SK-N-SH (cell line): ENCODE measurements at places on chromosomes 6 and 20. TPM values are rescaled to one million over a fixed set of nuclear protein-coding genes. Genes with fewer than 3 reads are reported as not detected.

DNA sequence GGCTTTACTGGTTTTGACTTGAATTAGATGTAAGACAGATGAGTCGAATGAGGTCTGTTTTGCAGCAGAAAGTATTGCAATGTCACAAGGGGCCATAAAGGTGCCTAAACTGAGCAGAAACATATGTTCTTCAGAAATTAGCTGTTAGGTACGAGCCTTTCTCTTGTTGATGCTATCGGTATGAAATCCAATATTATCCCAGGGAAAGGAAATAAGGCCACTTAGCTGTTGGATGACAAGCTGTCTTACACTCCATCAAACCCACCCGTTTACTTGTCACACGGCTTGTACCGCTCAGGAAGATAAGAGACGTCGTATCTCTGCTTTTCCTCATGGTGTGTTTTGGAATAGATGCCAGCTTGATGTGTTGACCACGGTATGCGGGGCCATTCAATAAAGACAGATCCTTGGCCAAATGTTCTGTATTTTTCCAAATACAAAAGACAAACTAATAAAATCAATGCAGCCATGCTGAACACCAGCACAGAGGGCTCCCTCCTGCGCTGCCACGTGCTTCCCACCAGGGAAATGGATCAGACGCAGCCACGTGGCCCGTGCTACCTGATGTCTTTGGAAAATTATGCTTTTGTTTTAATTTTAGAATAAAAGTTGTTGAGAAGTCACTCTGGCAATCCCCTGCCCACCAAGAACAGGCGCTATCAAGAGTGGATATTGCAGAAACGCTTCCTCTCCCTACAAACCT, 255.9 kb upstream of the SULF2 start:
- no peak overlapping the region for H3K27ac ChIP-seq
- H3K36me3 ChIP-seq = no peaks in the 10 kb centered on the region
- peaks cover 14% of the 10 kb centered on the region; the same call in 1 of the 2 replicates for H3K4me1 ChIP-seq
- no peak overlapping the region for H3K4me3 ChIP-seq
- peak; percentile 70 for DNase-seq
- H3K27me3 ChIP-seq = no peaks in the 10 kb centered on the region

- H3K36me3 ChIP-seq = no peaks in the 10 kb centered on the region
- H3K27ac ChIP-seq = no peak overlapping the region
- H3K4me1 ChIP-seq = no peaks in the 10 kb centered on the region; the same call in 1 of the 2 replicates
- no peak overlapping the region for H3K4me3 ChIP-seq
Measured at GRCh38 chr6:53635322-53635721, 30.2 kb downstream of the KLHL31 start.

VSX1 gene
- polyA plus RNA-seq = not detected in 2 replicates

- no peak overlapping the region for H3K27ac ChIP-seq
- H3K4me1 ChIP-seq = no peaks in the 10 kb centered on the region
- no peaks in the 10 kb centered on the region; the same call in 1 of the 2 replicates for H3K27me3 ChIP-seq
- no peak for DNase-seq
- no peaks in the 10 kb centered on the region for H3K36me3 ChIP-seq
- no peak overlapping the region for H3K4me3 ChIP-seq
Measured at GRCh38 chr6:744666-745353, 51.9 kb upstream of the EXOC2 start.

DNA sequence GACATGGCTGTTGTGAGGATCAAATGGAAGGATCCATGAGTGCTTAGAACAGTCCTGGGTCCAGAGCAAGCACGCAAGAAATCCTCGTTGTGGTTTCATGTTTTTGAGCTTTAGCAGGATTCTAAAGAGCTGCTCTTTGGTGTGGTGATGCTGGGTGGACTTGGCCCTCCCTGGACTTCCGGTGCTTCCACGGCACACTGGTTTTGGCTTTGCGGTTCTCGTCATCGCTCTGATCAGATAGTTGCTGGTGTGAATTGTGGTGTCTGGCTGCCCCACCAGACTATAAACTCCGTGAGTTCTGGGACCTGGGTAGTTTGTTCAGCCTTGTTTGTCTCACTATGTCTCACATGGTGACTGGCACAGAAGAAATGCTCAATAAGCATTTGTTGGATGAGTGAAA, 3.3 kb downstream of the HNF4A start:
- H3K27ac ChIP-seq = no peak overlapping the region
- no peak for DNase-seq
- H3K27me3 ChIP-seq = peaks cover 5% of the 10 kb centered on the region; the same call in 1 of the 2 replicates

GRCh38 chr6:52503323-52503747, 73.5 kb downstream of the TRAM2 start:
- H3K27me3 ChIP-seq = no peaks in the 10 kb centered on the region
- peak overlapping the region; percentile 77 for H3K27ac ChIP-seq
- DNase-seq = peak; percentile 55
- no peak overlapping the region for H3K4me3 ChIP-seq
- peaks cover 18% of the 10 kb centered on the region; the same call in 1 of the 2 replicates for H3K4me1 ChIP-seq
- peaks cover 43% of the 10 kb centered on the region for H3K36me3 ChIP-seq

PNPLA1 gene
- polyA plus RNA-seq = not detected in 2 replicates

- peak within 1 kb of the TSS; percentile 94 for H3K4me3 ChIP-seq
- H3K4me1 ChIP-seq = peaks cover 7% of the 10 kb centered on the region; the same call in 1 of the 2 replicates
- no peaks in the 10 kb centered on the region for H3K36me3 ChIP-seq
- DNase-seq = peak; percentile 85
- no peaks in the 10 kb centered on the region for H3K27me3 ChIP-seq
- H3K27ac ChIP-seq = peak within 1 kb of the TSS; percentile 56
Measured at GRCh38 chr6:139028658-139029469, at the start of gene ABRACL. TSS of gene ABRACL (plus strand) at chr6:139028745. CDS start at chr6:139034161, 5,416 bp downstream.

LYRM2 gene
- 14.5 and 23.5 TPM in 2 replicates for polyA plus RNA-seq

RPL10A gene
- 2,393 and 3,548 TPM in 2 replicates for polyA plus RNA-seq

DNA sequence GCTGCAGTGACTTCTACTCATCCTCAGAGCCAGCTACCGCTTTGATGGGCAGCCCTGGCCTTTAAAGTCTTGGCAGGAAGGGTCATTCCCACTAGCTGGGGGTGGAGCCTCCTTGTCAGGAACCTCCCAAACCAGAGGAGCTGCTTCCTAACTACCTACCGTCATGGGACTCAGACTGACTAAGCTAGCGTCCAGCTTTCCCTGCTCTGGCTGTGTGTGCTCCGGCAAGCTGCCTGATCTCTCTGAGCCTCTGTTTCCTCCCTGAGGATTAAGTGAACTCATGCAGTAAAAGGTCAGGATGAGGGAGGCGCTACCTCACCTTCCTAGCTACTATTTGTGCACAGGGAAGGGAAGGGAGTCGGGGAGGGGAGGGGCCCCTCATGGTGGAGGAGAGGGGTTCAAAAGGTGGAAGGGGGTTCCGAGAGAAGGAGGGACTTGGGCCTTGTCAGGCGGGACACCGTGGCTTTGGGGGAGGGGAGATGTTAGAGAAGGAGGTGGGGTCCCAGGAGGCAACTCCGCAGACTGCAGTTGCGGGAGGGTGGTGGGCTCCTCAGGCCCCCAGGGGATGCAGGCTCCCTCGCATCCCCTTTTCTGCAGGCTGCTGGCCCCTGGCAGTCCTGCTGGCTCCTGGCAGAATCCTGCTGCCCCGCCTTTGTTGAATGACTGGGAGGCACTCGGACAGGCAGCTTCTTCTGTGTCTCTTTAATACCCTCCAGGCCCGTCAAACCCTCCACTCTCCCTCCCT, 9.8 kb downstream of the DUSP15 start:
- DNase-seq = no peak
- H3K4me3 ChIP-seq = peak overlapping the region; percentile 62
- peaks cover 8% of the 10 kb centered on the region; the same call in 1 of the 2 replicates for H3K27me3 ChIP-seq
- no peaks in the 10 kb centered on the region for H3K36me3 ChIP-seq
- H3K27ac ChIP-seq = no peak overlapping the region

DNA sequence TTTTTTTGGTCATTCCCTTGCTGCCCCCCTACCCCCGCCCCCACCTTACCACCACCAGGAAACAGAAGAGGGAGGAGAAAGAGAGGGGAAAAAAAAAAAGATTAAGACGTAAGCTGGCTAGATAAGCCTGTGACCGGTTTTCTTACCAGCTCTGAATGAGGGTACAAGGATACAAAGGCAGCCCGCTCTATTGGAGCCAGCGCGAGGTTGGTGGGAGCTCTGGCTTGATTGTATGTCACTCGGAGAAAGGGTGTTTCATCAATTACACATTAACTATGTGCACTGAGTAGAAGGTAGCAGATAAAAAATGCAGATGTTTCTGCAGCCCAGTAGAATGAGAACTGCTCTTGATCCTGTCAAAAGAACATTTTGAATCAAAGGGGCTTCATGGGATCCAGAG, 28.6 kb upstream of the OLIG3 start:
- no peaks in the 10 kb centered on the region for H3K4me1 ChIP-seq
- H3K4me3 ChIP-seq = no peak overlapping the region
- no peaks in the 10 kb centered on the region for H3K27me3 ChIP-seq
- H3K27ac ChIP-seq = no peak overlapping the region
- DNase-seq = no peak

GRCh38 chr6:46255528-46255927, 84.7 kb upstream of the ENPP5 start:
- no peak overlapping the region for H3K4me3 ChIP-seq
- no peaks in the 10 kb centered on the region for H3K36me3 ChIP-seq
- H3K27me3 ChIP-seq = no peaks in the 10 kb centered on the region
- DNase-seq = no peak
- no peaks in the 10 kb centered on the region for H3K4me1 ChIP-seq

GRCh38 chr6:159043251-159043650, 1.5 kb downstream of the TAGAP start:
- H3K4me1 ChIP-seq = no peaks in the 10 kb centered on the region
- no peak overlapping the region for H3K4me3 ChIP-seq
- H3K27me3 ChIP-seq = peaks cover 46% of the 10 kb centered on the region
- no peak for DNase-seq
- no peaks in the 10 kb centered on the region for H3K36me3 ChIP-seq

GRCh38 chr6:156910938-156911337, 133.8 kb downstream of the ARID1B start:
- H3K36me3 ChIP-seq = peaks cover 15% of the 10 kb centered on the region
- no peaks in the 10 kb centered on the region for H3K4me1 ChIP-seq
- no peak overlapping the region for H3K27ac ChIP-seq
- DNase-seq = no peak

DTD1 gene
- polyA plus RNA-seq = 73.6 and 81.1 TPM in 2 replicates

DNA sequence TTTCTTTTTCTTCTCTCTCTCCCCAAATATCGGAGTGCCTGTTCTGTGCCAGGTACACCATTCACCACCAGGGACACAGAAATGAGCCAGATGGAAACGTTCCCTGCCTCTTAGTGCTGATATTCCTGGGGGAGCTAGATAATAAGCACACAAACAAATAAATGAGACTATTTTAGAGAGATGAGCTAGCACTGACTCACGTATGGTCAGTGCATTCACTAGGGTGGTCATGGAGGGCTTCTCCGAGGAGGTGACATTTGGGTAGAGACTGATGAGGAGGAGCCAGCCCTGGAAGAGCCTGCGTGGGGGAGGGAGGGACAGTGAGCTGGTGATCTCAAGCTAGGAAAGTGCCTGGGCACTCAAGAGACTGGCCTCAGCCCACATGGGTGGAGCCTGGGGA, 252.3 kb upstream of the KCNG1 start:
- DNase-seq = no peak
- no peak overlapping the region for H3K4me3 ChIP-seq
- H3K27ac ChIP-seq = no peak overlapping the region
- no peaks in the 10 kb centered on the region for H3K36me3 ChIP-seq
- H3K4me1 ChIP-seq = no peaks in the 10 kb centered on the region
- H3K27me3 ChIP-seq = no peaks in the 10 kb centered on the region

- no peaks in the 10 kb centered on the region for H3K4me1 ChIP-seq
- H3K27me3 ChIP-seq = 0 out of 2 replicates have a peak, but pooled peaks cover 8% of the 10 kb centered on the region
- H3K4me3 ChIP-seq = no peak overlapping the region
- no peak for DNase-seq
- no peak overlapping the region for H3K27ac ChIP-seq
- H3K36me3 ChIP-seq = no peaks in the 10 kb centered on the region
Measured at GRCh38 chr6:53998303-53998702, 112.9 kb upstream of the MLIP start.

APCDD1L gene
- polyA plus RNA-seq = 0.31 and 0.99 TPM in 2 replicates

DNA sequence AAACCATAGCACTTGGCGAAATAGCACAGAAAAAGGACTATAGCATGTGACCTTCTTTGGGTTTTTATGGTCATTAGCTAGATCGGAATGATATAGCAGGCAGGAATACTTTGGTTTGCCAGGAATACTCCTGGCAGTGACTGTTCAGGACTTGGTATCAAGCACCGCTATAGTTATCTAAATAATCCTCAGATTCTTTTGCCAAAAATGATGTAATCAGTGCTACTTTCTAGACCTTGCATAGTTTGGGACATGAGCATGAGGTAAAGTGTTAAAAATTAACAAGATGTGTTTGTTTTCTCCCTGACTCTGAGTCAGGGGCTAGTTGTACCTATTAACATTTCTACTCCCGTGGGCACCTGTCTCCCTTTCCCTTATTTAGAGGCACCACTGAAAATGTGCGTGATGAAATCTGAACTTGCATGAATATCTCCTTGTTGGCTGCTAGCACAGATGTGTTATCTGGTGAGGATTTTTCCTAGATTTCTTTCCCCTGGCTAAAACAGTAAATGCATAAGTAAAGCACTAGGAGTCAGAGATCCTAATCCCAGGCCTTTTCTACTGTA, 511.0 kb downstream of the CDKAL1 start:
- no peaks in the 10 kb centered on the region for H3K27me3 ChIP-seq
- H3K4me1 ChIP-seq = no peaks in the 10 kb centered on the region; the same call in 1 of the 2 replicates
- no peak for DNase-seq
- H3K27ac ChIP-seq = no peak overlapping the region; the same call in 1 of the 2 replicates
- H3K4me3 ChIP-seq = no peak overlapping the region

PCSK2 gene
- polyA plus RNA-seq = not detected in 2 replicates

- no peak overlapping the region for H3K27ac ChIP-seq
- no peak overlapping the region for H3K4me3 ChIP-seq
- no peak for DNase-seq
- peaks cover 48% of the 10 kb centered on the region for H3K36me3 ChIP-seq
- H3K4me1 ChIP-seq = no peaks in the 10 kb centered on the region
Measured at GRCh38 chr6:98875375-98875774, 41.0 kb downstream of the POU3F2 start.

DNA sequence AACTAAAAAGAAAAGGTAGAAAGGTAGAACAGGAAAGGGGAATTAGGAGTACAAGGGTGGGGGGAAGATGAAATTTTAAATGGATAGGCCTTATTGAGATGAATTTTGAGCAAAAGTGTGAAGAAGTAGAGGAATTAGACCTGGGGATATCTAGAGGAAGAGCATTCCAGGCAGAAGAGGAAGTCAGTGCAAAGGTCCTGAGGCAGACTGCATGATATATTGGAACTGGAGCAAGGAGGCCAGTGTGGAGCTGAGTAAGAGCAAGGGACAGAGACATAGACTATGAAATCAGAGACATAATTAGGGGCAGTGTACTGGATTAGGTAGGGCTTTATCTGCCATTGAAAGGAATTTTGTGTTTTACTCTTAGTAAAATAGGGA, 40.4 kb downstream of the MAPK14 start:
- no peak for DNase-seq
- no peak overlapping the region for H3K4me3 ChIP-seq
- H3K4me1 ChIP-seq = peaks cover 9% of the 10 kb centered on the region
- no peak overlapping the region for H3K27ac ChIP-seq

SLC24A3 gene
- polyA plus RNA-seq = not detected in 2 replicates
